ENCODE measurements at places on chromosomes 7 and 10.

DNA sequence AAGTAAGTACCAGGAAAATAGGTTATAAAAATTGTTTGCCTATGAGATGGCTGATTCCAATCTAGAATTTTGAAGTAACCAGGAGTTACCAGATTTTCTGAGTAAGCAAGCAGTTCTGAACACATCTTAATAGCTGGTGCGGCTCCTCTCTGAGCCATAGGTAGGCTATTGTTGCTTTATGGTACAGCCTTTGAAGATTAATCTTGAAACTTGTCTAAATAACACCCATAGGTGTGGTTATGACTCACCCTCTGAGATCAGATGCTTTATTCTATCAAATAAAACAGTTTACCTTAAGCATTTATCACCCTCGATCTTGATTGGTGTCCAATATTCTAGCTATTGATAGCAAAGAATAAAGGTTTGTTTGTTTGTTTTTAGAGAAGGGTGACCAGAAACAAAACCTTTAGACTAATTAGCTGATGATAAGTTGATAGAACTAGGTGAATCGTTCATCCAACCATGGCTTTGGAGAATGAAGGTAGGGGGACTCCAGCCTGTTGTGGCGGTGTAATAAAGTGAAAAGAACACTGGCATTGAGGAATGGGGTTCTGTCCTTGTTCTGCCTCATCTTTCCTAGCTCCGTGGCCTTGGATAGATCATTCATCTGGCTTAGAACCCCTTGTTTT is 72.2 kb downstream of the VTI1A start:
- no peak for DNase-seq

GRCh38 chr7:135321556-135321955 is 87.9 kb downstream of the STRA8 start:
- DNase-seq, result no peak

DNA sequence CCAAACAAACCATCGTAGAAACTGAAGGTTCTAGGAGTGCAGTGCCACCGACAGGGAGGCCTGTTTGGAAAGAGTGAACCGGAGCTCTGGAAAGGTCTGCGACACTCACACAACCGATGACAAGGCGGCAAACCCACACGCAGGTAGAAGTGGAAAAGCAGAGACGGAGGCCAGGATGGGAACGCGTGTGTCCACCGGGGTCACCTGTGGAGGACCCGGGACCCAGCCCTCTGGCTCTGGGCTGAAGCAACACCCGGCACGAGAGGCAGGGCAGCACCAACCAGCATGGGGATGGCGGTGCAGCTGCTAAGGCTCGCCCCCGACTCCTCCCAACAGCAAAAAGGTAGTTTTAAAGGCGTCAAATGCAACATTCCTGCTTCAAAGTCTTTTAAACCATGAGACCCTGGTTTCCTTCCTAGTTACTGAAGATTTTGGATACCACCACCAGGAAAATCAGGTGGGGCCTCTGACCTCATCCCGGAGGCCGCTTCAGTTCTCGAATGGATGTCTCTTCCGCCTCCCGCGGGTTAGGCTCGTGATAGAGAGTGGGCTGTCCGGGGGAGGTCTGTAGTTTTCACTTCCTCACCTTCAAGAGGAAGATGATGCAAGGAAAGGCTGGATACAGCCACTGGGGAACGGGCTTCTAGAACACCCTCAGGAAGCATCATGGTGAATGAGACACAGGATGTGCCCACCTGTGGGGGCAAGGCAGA is 115.5 kb downstream of the SMURF1 start:
- no peak for DNase-seq

- DNase-seq, result no peak
These were observed 64.8 kb upstream of the YAE1 start for GRCh38 chr7:39501358-39501757.

- DNase-seq, result no peak
These were observed 199.7 kb downstream of the TNS3 start for GRCh38 chr7:47382200-47382599.

DNA sequence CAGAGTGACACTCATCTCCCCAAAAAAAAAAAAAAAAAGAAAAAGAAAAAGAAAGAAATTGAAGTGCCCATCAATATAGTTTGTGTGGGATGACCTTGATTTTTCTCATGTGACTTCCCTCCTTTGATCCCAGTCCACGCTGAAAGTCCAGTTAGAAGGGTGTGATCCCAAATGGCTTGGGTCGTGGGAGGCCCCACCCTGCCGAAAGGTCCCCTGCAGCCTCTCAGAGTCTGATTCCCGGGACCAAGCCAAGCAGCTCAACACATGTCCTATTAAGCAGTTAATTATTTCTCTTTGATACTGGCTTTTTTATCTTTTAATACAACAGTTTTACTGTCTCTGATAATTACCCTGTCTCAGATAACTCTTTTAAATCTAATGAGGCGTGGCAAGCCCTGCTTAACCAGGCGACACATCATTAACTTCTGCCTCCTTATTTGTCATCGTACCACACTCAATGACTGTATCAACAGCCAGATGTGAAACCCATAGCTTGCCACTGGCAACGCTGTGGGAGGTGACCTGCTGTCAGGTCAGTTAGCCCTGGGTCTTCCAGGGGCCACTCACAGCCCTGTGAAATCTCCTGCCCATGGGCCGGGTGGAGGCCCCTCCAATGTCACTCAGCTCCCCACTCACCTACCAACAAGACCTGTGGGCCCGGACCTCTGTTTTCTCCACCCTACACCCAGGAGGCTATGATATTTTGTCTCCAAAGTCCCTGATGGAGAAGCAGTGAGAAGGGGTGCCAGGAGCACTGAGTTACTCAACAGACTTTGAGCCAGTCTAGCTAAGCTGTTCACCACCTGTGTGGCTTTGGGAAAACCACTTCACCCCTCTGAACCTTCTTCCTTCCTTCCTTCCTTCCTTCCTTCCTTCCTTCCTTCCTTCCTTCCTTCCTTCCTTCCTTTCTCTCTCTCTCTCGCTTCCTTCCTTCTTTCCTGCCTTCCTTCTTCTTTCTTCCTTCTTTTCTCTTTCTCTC is 110.0 kb upstream of the SFMBT2 start:
- no peak for DNase-seq

GRCh38 chr10:60677531-60678129 is 100.6 kb upstream of the CDK1 start:
- no peak for DNase-seq

DNA sequence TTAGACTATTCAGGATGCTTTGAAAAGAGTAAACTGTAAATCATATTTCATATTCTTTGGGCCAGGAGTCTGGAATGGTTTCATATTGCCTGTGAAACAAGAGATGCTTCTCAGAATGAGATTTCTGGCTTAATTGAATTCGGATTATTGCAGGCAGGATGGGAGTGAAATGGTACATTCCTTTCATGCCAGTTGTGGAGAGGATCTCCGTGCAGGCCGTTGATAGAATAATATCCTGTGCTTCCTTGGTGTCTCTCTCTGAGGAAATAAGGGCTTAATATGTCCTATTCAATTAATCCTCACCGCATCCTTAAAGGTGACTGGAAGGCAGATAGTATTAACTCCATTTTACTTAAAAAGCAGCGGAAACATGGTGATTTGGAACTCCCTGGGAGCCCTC is 56.6 kb downstream of the CUX1 start:
- no peak for DNase-seq

- DNase-seq, result no peak
These were observed 1.2 kb downstream of the CFAP69 start for GRCh38 chr7:90246171-90246570.

- no peak for DNase-seq
These were observed 92.3 kb downstream of the NKX6-2 start for GRCh38 chr10:132693676-132694075.

DNA sequence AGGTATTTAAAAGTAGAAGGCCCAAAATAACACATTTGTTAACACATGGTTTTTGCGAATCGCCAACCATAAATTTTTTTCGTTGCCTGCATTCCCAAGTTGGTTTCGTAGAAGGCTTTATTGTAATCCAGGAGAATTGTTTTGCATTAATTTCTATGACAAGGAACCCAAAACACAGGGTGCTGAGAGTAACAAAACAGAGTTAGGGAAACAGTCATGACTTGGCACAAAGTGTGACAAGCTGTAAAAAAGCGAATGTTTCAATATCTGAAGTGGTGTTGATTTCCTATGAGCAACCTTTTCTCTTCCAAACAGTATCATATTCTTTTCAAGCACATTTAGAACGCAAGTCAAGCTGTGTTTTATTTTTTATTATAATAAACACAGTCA is 63.6 kb downstream of the C10orf67 start:
- DNase-seq, result no peak

DNA sequence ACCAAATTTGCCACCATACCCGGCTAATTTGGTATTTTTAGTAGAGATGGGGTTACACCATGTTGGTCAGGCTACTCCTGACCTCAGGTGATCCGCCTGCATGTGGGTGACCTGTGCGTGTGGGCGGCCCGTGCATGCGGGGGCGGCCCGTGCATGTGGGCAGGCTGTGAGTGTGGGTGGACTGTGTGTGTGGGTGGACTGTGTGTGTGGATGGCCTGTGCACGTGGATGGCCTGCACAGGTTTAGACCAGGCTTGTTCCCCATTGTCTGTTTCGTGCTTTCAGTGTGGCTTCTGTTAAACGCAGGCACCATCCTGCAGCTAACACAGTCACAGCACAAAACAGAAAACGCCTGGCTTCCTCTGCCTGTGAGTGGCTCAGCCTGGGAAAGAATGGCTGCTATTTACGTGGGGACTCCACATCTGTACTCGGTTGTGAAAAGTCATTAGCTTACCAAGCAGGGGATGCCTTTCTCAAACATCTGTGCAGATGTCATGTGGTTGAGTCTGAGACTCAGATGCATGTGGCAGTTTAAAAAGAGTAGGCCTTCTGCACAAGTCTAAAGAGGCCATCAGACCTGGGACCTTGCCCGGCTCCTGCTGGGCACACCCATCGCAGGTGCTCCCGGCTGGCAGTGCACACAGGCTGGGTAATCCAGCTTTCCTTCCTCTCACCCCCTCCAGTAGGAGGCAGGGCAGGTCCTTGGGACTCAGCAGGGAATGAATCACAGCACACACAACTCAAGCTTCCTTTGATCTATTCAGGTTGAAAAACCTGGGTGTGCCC is 91.6 kb downstream of the COBL start:
- no peak for DNase-seq

DNA sequence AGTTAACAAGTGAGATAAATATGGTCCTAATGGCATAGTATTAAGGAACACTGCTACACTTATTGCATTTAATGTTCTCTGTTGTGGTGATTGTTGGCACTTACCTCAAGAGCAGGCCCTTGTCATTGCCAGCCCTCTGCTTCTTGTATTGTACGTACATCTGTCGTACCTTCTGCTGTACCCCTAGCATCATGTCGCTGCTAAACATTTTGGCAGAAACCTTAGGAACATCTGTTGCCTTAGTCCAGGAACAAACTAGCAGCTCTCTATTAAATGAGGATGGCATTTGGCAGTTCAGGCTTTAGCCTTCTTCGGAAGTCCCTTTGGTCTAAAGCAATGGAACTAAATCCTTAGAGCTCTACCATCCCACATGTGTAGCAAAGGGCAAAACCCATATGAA is 47.6 kb downstream of the PRKG1 start:
- DNase-seq, result no peak

GRCh38 chr7:44935583-44935982 is 43.2 kb downstream of the MYO1G start:
- no peak for DNase-seq

- no peak for DNase-seq
These were observed 134.0 kb downstream of the GRID1 start for GRCh38 chr10:86232644-86233043.

GRCh38 chr10:96017191-96017687 is 26.1 kb upstream of the CCNJ start:
- DNase-seq, result no peak

DNA sequence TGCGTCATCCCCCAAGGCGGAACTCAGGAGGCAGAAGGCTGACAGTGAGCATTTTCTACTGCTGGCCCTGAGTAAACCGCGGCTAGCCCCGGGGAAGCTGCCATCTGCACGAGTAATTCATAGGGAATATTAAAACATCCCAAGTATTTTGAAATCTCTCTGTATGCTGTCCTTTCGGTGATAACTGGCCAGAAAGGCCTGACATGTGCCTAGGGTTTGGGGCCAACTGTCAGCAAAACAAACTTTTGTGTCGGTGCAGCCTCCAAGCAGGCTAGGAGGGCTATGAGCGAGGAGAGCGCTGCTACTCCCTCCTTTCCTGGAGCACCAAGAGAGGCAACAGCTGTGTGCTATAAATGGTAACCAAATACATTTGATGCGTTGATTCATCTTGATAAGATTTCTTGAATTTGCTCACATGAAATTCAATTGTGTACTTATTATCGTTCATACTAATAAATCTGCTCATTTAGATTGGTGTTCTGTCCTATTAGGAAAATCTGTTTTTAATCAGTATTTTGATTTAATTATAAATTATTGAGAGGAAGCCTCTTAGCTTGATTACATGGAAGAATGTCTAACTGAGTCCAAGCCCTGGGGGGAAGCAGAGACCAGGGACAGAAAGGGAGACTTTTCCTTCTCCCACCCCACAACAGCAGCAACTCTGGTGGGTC is 124.4 kb upstream of the NPS start:
- DNase-seq, result no peak

DNA sequence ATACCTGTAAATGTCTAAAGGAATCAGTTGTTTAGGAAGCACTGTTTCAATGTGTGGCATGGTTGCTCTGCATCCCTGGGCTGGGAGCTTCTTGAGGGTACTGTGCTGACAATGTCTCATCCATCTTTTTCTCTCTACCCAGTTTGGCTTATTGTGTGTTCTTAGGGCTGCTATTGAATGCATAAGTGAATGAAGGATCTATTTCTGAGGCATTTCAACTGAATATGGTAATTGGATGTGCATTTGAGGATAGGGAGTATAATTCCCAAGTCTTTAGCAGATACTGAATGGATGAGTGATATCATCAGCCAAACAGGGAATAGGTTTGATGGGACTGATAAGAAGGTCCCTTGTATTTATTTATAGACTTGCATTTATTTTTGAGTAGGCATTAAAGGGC is 64.1 kb downstream of the ANLN start:
- no peak for DNase-seq

GRCh38 chr7:10211016-10211415 is 762.7 kb upstream of the PHF14 start:
- no peak for DNase-seq

DNA sequence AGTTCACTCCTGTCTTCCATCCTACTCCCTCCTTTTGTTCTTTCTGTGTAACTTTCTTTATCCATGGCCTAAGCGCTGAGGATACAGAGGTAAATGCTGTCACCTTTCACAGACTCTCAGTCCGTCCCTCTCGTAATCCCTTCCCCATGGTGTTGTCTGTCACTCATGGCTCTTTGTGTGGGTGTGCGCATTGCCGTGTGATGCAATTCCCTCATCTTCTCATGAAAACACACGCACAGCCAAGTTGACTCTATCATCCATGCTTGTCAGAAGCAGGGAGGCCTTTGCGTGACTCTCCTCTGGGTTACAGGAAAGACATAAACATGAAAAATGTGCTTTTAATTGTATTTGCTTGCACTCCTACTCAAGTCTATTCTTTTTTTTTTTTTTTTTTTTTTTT is 125.6 kb upstream of the C7orf33 start:
- no peak for DNase-seq
